ENCODE measurements at places on chromosomes 12 and 14.
A peak's percentile ranks its signal among the peaks of the same experiment; 100 is the strongest.

GRCh38 chr12:53660041-53660440 is 15.8 kb downstream of the ATP5MC2 start:
- no peak for DNase-seq

DNA sequence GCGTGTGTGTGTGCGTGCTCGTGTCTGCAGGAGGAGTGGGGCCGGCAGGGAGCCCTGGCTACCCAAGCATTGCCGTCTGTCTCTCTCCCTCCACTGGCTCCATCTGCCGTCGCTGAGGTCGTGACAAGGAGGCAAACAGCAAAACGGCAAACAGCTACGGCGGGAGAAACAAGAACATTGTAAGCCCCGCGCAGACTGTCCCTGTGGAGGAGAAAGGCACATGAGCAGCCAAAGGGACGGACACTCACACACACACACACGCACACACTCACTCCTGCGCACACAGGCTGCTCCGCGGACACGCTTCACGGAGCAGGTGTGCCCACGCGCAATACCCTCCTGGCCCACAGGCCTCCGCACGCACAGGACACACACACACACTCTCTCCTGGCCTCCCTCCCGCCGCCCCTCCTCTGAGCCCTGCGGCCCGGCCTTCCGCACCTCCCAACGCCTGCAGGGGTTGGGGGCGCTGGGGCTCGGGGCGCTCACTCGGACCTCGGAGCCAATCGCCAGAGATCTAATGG is 905 bp downstream of the CISTR start:
- DNase-seq, result peak; percentile 73

DNA sequence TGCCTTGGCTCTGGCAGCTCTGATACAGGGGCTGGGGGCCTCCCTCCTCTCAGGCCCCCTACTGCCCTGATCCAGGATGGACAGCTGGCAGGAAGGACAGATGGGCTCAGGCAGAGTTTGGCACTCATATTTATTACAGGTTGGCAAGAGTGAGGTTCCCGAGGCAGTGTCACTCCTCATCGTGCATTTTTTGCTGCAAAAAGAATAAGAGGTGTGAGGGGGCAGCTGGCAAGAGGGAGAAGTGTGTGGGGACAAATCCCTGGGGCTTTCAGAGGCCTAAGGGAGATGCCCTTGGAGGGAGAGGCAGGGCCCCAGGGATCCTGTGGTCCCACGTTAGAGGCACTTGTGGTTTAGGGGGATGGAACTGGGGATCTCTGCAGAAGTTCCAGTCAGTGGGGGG is 5.0 kb downstream of the CMTM5 start:
- no peak for DNase-seq

DNA sequence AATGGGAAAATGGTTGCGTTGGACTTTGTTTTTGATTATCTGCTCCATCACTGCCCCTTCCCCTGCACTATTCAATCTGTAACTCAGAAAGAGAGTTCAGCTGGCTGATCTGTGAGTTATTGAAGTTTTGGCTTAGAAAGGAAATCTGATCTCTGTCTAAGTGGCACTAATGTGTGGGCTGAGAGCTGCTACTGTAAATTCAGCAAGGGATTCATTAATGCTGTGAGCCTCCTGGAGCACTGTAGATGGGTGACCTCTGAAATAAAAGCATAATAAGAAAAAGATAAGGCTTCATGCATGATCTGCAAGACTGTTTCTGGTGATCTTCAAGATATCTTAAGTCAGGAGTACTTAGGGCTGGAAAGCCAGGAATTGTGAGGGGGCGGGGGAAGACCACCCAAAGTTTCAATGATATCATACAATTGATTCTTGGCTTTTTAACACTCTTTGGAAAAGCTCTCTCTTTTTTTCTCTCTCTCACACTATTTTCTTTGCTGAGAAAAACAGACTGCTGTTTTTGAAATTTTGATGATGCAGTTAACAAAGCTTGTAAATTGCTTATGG is 101.1 kb downstream of the C12orf75 start:
- DNase-seq, result no peak

DNA sequence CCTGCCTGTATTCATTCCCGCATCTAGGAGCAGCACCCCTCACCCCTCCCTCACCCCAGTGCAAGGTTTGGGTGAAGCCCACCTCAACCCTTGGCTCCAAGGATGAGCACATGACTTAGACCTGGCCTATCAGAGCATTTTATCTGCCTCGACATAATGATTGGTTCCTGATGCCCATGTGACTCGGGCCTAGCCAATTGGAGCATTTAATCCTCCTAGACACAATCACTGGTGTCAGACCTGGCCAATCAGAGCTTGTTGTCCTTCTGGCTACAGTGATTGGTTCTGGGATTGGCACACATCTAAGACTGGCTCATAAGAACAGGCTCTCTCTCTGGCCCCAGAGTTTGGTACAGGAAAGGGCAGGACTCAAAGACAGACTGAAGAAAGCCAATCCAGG is 73.1 kb upstream of the MYL2 start:
- no peak for DNase-seq

DNA sequence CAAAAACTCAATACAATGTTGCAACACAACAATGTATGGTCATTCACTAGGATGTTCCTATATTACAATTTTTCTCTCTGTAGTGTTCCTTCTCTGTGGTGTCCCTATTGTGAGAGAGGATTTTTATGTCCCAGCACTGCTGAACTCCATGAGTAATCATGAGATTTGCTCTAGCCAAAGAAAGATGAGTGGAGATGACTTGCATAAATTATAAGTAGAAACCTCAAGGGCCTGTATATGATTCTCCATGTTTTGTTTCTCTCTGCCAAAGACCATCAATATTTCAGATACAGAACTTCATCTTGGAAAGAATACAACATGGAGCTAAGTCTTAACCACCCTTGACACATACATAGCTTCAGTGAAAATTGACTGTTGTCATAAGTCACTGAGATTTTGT is 579.1 kb downstream of the TMTC2 start:
- DNase-seq, result no peak

DNA sequence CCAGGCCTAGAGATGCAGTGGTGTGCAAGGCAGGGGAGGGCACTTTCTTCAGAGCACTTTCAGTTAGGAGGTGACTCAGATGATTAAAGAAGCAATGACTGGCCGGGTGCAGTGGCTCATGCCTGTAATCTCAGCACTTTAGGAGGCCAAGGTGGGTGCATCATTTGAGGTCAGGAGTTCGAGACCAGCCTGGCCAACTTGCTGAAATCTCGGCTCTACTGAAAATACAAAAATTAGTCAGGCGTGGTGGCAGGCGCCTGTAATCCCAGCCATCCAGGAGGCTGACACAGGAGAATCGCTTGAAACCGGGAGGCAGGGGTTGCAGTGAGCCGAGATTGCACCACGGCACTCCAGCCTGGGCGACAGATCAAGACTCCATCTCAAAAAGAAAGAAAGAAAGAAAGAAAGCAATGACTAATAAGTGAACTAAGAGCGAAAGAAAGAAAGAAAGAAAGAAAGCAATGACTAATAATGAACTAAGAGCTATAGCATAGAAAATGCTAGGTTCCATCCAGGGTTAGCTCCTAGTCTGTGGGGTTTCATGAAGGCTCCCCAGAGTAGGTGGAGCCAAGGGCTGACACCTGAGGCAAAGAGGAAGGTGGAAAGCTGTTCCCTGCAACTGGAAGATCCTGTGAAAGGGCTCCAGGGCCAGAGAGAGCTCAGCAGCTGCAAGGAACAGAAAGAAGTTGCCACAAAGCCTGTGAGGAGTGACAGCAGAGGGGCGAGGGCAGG is 334.5 kb downstream of the CACNA1C start:
- DNase-seq, result no peak

DNA sequence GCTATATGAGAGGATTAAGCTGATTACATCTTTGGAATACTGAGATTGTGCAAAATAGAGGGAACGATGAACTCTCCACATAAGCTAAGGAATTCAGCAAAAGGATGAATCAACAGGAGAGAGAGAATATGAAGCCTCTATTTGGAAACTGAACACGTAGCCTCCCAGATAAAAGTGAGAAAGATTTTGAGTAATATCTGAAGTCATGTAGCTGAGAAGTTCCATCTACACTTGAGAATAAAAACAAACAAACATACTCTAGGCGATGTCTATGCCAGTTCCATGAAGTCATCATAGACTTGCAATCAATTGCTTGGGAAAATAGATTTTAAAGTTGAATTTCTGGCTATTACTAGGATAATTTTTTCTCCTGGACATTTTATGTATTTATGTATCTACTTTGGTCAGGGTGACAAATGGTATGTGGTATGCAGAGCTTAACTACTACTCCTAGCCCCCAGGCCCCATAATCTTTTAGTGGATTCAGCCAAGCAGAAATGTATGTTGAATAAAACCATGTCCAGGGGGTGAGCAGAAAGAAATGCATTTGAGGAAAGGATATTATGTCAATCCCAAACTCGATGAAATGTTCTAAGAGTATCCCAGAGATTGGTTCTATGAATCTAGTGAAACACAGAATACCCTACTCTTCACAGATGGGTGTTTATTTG is 627.4 kb downstream of the DIO2 start:
- DNase-seq, result no peak

- no peak for DNase-seq
Measured at GRCh38 chr12:131674373-131674772, 36.5 kb upstream of the SFSWAP start.

GRCh38 chr12:32455607-32456071 is 56.3 kb downstream of the FGD4 start:
- peak; percentile 78 for DNase-seq

GRCh38 chr12:122918827-122919226 is 22.9 kb upstream of the VPS37B start:
- no peak for DNase-seq

GRCh38 chr14:50963919-50964318 is 19.6 kb upstream of the PYGL start:
- no peak for DNase-seq

Data from common myeloid progenitor, CD34-positive (primary cell).